ENCODE measurements at places on chromosomes 3 and 15.

DNA sequence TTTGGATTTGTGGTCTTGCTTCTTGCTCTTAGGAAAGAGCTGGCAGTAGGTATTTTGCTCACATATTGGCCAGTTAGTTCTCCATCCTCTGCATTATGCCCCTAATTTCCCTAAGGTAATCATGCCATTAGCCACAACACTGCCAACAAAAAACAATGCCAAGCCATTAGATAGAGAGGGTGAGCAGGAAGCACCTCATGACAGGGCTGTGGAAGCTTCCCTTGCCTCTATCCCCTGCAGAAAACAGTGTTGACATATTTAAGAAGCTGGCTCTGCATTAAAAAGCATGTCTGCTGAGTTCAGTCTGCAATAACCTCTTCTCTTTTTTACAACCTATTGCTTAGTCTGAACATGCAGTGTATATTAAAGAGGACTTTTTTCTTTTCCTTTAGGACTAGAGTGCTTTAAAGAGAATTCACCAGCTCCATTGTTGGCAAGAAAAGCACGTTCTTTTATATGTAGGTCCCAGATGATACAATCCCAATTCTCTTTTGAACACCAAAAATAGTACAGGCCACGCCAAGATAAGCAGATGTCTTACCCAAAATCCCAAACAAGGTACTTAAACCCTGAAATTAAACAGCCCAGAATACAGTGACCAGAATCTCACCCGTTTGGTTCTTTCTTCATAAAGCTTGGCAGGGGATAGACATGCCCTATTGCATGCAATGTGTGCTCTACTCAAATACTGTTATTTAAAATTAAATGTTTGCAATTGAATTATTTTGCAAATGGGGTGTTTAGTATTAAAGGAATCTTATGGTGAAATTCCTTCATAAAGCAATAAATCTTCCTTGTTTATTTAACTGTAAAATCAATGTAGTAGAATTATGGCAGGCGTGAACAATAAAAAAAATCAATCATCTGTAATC lies 93.7 kb upstream of the UBE3A start:
- DNase-seq = no peak

DNA sequence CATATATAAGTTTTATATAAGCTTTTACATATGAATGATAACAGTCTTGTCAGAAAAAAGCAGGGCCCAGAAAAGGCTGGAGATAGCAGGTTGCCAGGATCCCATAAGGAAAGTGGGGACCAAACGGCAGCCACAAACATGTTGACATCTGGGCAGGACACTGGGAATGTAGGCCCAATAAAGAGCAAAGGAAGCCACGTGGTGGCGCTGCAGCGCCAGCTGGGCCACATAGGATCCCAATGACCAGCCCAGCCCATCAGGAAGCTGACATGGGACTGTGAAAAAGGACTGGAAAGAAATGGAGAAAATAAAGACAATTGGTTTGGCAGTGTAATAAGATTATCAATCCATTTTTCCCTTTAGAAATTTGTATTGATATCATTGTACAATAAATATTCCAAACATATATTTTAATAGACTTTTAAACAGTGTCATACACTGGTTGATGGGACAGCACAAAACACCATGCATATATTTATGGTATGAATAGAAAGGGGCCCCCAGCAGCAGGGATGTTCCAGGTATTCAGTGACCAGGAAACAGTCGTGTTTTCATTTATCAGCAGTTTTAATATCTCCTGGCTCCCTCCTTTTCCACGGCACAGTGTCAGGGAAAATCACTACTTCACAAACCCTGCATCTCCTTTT lies 89.0 kb upstream of the STRIT1 start:
- DNase-seq = peak; percentile 2

- DNase-seq = no peak
Measured at GRCh38 chr15:73782344-73782959, 29.3 kb upstream of the INSYN1 start.

DNA sequence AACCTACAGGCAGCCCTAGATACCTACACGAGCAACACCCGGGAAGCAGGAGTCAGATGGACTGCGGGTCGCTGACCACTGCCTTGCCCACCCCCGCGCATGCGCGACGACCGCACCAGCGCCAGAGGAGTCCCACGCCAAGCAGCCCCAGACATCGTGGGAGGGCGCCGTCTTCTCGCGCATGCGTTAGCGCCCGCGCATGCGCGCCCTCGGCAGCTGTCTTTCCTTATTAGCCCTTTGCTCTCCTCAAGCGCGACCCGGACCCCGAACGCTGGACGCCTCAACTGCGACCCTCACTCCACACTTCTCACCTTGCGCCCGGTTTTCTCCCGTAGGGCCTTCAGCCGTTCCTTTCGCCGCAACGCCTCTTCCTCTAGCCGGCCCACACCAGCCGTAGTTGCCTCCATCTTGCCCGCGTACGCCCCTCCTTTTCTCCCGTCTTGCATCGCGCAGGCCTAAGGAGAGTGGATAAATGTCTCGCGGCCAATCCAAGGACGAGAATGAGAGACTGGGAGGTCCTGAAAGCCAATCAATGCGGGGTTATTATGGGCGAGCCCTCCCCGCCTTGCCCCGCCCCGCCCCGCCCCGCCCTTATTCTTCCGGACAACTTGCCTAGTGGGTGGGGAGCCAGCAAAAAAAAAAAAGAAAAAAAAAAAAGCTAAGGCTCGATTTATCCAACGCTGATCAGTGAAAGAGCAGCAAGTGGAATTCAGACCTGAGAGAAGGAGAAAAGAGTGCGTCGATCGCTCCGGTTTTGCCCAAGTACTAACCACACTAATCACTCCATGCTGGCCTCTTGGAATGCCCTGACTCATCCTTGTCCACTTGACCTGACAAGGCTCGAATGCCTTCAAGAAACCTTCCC lies at the start of gene CCDC12:
Gene CCDC12, minus strand, starts transcription at position 420 of the 865 bp plus-strand sequence. Its CDS starts 13 bp downstream, at position 407.
- DNase-seq = peak; percentile 97

DNA sequence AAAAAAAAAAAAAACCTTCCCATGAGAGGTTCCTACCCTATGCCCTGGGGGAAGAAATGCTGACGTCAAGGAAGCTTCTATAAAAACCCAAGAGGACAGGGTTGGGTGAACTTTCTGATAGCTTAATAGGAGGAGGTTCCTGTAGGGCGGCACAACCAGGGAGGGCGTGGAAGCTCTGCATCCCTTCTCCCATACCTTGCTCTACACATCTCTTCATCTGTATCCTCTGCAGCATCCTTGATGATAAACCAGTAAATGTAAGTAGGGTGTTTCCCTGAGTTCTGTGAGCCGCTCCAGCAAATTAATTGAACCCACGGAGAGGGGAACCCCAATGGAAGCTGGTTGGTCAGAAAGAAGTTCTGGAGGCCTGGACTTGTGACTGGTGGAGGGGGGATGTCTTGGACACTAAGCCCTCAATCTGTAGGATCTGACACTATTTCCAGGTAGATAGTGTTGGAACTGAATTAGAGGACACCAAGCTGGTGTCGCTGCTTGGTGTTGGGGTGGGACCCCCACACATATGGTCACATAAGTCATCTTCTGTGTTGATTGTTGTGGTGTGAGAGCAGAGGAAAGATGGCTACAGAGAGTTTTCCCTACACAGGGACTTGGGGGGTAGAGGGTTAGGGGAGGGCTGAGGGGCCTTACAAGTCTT lies 91.5 kb downstream of the ST6GAL1 start:
- no peak for DNase-seq

- DNase-seq = no peak
Measured at GRCh38 chr15:88788816-88789215, 14.4 kb upstream of the ACAN start.

DNA sequence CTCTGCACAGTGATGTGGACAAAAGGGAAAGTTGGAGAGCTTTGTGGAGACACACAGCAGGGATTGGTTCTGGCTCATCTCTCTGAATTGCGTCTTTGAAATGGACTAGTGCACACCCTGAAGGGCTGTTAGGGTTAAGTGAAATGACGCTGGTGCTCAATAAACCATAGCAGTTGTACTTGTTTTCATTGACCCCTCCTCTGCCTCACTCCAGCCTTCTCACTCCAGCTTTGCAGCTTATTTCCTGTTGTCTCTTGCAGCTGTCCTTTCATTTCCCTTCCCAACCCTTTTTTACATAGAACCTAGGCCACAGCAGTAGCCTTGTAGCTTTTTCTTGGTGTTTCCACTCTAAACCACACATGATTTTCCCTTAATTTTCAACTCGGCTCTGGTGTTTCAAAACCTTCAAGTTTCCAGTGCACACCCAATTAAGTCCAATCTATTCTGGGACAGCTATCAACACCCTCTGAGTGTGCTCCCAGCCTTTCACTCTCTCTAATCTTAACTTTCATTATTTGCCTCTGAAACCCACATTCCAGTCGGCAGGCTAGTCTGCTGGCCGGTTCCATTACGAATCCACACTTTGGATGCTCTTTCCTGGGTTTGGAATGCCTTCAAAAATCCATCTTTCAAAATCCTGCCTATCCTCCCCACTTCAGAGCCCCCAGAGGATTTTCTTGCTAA lies 6.4 kb downstream of the C3orf52 start:
- DNase-seq = no peak

- peak; percentile 44 for DNase-seq
Measured at GRCh38 chr3:187743195-187744141, 1.8 kb downstream of the BCL6 start.

DNA sequence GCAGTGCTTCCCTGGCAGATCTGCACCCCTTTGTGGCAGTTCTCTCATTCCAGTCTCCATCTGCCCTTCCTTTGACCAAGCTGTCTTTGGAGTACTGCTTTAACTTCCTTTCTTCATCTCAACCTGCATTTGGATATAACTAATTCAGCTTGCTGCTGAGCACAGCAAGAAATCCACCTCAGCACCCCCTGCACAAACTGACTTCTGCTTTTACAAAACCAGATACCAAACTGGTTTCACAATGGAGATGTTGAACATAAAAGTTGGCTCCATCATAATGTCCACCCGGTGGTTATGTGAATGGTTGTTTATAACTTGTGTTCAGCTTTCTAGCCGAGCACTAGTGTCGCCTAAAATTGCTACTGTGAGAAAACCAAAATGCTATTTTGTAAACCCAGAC lies 341.1 kb upstream of the SEMA6D start:
- no peak for DNase-seq

DNA sequence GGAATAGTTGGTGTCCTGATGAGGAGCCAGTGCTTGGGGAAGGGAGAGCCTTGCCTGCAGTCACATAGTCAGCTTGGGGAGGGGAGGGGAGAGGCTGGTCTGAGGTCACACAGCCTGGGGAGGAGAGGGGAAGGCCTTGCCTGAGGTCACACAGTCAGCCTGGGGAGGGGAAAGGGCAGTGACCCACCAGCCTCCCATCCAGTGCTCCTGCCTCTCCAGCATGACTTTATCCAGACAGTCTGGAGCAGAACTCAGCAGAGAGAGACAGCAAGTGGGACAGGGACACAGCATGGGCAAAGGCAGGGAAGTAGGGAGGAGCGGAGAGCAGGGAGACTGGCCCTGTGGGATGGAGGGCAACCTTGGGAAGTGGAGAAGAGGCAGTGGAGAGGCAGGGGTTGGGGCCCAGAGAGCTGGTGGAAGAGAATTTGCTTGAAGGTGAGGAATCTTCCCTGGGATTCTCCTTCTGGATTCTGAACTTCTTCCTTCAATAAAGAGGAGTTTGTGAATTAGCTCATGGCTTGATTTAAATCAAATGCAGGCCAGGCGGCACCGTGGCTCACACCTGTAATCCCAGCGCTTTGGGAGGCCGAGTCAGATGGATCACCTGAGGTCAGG lies 64.5 kb downstream of the CORO2B start:
- DNase-seq = no peak

- DNase-seq = no peak
Measured at GRCh38 chr3:129651435-129652202, 45.1 kb upstream of the PLXND1 start.

- DNase-seq = peak; percentile 64
Measured at GRCh38 chr3:72997421-72997961, 880 bp downstream of the PPP4R2 start.

GRCh38 chr3:187112934-187113793 lies 26.1 kb downstream of the RPL39L start:
- DNase-seq = peak; percentile 50

DNA sequence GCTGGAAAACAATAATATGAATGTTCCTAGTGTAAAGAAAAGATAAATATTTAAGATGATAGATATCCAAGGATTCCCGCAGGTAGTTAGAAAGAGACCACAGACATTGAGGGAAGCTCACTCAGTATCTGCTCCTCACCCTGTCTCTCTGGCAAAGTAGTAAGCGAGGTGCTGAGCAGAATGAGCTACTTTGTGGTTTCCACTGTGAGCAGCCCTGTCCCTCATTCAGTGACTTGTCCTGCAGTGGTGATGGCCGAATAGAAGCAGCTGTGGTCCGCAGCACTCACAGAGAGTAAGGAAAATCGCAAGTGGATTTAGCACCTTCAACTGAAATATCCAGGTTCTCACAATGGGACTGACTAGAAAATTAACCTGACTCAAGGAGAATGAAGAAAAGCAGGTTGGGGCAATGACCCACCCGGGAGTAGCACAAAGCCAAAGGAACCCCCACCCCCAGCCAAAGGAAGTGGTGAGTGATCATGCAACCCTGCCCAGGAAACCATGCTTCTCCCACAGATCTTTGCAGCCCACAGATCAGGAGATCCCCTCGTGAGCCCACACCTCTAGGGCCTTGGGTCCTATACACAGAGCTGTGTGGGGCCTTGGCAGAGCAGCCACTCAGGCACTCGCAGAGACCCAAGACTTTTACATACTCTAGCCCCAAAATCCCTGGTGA lies 21.8 kb upstream of the SLC25A38 start:
- DNase-seq = peak; percentile 73

DNA sequence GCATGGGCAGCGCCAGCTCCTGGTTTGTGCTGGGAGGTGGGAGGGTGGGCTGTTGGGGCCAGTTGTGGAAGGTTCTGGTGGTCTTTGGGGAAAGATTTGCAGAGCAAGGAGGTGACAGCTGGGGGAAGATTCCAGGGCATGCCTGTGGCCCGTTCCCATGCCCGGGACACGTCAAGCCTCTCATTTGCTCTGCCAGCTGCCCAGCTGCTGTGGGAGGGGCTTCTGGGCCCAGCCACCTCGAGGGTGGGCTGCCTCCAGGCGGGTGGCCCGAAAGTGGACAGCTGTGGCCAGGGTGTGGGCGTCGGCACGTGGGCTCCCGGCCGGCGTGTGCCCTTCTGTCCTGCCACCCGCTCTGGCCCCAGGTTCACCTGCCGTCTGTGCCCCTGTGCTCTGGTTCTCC lies 17.2 kb downstream of the PLXNA1 start:
- no peak for DNase-seq

- DNase-seq = no peak
Measured at GRCh38 chr3:17805461-17805940, 63.1 kb upstream of the TBC1D5 start.

DNA sequence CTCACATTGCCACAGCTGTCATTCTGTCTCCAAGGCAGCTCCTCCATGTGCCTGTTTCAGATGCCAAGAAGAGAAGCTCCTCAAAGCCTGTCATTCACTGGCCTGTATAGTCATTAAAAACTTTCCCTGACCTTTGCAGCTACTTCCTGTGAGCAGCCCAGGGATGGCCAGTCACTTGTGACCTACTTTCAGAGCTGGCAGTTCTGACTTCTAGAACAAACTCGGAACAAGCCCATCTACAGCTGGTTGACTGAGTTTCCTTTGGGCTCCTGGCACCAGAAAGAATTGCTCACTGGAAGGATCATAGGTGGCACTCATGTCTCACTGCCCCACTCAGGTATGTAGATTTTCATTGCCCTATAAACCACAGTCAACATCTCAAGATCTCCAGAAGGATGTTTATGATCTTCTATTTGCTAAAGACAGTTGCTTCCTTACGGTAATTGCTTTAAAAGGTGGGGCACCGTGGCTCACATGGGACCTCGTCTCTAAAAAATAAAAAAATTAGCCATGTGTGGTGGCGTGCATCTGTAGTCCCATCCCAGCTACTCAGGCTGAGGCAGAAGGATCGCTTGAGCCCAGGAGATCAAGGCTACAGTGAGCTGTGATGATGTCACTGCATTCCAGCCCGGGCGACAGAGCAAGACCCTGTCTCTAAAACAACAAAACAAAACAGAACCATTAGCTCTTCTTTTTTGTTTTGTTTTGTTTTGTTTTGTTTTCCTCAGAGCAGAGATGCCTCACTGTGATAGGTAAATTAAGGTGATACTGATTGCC lies 11.2 kb upstream of the ATP13A3 start:
- DNase-seq = no peak
